ENCODE measurements at places on chromosomes 3 and 15. TPM values are rescaled to one million over a fixed set of nuclear protein-coding genes. Genes with fewer than 3 reads are reported as not detected.

DNA sequence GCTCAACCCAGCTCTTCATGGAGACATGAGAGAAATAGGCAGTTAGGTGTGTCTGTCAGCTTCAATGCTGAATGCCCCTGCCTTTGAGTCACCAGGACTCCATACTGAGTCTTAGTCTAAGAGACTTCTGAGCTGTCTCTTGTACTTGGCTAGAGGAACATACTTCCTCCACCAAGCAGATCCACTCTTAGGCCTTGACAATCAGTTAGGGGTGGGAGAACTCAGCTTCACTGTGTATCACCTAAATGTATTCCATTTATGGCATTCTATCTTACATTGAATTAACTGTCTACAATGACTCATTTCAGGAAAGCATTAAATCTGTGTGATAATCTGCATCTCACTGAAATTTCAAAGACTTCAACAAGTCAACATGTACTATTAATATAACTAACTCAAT is 66.0 kb downstream of the STAC start:
- no peak for DNase-seq

DNA sequence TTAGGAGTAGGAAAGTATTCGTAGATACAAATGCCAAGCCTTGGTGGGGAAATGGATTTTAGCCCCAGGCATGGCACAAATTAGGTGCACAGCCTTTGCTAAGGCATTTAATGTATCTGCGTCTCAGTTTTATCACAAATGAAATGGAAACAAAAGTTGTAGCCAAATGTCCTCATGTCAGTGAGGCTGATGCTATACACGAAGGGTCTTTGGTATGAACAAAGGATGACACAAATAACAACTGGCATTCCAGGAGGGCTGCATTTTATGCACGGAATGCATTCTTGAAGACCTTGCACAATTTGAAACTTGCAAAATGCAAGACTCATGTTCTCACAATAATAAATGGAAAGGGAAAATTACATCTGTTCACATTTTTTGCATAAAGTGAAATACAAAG is 181.9 kb downstream of the SV2B start:
- no peak for DNase-seq

DNA sequence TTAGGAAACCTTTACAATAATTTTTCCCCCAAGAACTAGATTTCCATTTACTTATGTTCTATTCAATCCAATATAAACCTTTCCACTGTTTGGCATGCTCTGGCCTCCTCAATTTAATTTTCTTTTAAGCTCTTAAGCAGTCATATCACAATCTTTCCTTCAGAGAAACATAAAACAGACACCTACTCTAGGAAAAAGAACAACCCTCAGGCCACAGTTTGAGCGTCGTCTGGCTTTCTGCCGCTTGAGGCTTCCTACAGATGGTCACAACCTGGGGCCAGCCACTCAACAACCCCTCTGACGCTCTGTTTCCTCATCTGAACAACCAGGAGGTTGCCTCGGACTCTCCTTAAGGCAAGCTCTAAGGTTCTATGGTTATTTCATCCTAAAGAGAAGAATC is 143.3 kb downstream of the ADAMTS17 start:
- no peak for DNase-seq

GRCh38 chr3:196792771-196793170 is 53.1 kb downstream of the PAK2 start:
- peak; percentile 19 for DNase-seq

GRCh38 chr3:9022305-9023225 is 59.3 kb upstream of the RAD18 start:
- DNase-seq, result no peak

DNA sequence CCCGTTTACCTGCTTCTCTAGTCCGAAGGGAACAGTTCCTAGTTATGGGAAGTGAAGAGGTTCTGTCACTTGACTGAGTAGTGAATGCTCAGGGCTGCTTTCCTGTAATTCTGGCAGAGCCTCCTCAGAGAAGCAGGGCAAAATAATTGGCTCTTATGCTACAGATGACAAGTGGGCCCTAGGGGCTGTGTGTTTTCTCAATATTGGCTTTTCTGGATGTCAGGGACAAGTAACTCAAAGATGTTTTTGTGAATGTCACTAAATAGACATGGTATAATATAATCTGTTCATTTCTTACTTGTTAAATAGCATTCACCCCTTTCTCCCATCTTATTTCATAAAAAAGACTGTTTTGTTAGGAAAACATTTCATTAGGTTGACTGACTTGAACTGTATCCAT is 40.1 kb downstream of the SGO1 start:
- no peak for DNase-seq

DNA sequence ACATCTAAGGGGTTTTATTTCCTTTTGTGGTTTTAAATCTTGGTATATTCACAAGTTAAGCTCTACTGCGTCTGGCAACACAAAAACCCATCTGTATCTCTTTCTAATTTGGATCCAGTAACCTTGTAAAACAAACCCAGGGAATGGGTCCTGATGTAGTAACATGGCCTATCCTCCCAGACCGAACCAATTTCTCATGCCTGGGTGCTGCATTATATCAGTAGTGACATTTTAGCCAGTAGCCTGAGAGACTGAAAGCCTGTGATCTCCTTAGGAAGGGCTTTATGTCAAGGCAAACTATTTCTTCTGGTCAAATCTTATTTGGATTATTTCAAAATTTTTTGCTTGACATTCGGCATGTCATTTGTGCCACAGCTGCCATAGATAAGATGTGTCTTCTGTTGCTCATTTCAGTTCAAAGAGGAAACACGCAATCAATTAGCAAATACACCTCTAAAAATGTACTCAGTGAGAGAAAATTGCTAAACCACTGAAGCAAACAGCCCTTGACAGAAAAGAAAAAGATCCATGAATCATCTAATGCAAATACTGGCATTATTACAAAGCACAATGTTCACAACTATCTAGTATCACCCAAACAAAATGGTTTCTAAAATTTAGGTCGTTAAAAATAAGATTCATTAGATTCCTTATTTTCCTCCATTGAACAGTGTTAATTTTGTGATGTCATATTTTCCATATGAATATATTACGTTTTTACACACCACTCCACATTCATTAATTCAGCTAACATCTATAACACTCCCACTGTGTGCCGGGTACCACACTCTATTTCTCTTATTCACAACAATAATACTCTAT is 4.0 kb downstream of the NPTN start:
- no peak for DNase-seq

- DNase-seq, result peak; percentile 45
Observed at GRCh38 chr3:189334064-189334920, 162.5 kb downstream of the TPRG1 start.

DNA sequence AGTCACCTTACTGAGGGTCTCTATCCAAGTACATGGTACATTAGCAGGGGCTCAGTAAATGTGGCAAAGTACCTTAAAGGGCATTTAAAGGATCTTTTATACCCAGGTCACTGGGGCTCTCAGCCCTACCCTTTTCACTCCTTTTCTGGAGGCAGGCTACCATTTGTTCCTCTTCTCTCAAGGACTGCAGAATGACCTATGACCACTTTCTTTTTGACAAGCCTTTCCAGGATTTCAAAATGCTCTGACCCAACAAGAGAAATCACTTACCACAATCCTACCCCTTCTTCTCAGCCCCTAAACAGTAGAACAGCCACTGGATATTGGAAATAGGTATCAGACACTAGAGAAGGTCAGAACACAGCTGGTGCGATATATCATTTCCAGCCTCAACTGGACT is 221.8 kb upstream of the TPRG1 start:
- no peak for DNase-seq

GRCh38 chr15:40338041-40338657 is 2.6 kb downstream of the CCDC9B start:
- DNase-seq, result peak; percentile 82

- DNase-seq, result no peak
Observed at GRCh38 chr3:128598884-128599664, 51.5 kb downstream of the RPN1 start.

DNA sequence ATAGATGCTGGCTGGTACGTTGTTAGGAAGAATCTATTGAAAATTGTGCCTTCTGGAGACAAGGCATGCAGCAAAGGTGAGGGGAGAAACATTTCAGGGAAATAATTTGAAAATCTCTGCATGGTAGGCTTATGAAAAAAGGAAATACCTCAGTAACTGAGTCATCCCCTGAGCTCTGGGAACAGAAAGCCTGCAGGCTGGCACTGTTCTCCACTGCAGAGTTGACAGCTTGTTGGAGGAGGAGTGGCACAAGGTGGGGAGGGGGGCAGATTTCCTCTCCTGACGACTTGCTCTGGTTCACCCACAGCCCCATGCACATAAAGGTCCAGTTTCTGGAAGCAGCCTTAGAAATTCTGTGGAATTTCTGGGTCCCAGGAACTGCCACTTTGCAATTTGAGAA is 179.4 kb downstream of the ABHD5 start:
- DNase-seq, result peak; percentile 89

- no peak for DNase-seq
Observed at GRCh38 chr3:58522759-58523425, 14.1 kb downstream of the ACOX2 start.

DNA sequence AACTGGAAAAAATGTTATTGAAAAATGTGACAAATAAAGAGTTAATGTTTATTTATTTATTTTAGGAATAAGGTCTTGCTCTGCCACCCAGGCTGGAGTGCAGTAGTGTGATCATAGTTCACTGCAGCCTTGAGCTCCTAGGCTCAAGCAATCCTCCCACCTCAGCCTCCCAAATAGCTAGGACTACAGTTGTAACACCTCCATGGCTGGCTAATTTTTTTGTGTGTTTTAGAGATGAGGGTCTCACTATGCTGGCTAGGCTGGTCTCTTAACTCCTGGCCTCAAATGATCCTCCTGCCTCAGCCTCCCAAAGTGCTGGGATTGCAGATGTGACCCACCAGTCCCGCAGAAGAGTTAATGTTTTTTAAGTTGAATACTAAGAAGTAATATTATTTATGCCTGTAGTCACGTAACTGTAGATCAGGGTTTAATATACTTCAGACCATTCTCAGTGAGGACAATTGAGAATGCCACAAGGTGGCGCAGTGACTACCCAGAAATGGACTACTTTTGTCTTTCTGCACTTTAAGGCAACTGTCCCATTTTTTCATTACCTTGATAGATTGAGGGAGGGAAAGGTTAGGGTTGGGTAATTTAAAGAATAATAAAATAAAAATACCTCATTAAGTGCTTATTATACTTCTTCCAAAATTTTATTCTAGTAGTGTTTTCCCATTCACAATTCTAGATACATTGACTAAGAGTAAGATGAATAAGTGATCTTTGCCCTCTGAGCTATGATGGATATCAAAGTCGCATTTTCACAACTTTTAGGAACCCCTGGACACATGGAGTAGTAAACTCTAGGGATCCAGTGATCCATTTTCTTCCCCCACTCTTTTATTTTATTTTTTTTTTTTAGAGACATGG is 6.0 kb downstream of the MUC13 start:
- peak; percentile 67 for DNase-seq

DNA sequence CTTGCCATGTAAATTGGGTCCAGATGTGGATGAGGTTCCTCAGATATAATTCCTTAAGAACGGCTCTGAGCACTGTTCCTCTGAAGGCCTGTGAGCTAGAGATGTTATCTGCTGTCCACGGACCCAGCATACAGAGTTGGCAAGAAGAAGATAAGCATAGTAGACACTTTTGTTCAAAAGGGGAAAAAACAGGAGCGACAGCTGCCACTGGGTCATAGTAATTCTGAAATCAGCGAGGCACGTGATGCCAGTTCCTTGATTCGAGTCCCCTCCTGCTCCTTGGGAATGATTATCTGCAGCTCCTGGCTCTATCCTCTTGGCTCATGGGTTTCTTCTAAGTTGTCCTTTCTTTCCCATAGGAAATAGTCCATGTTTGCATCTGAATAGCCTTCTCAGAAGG is 2.5 kb upstream of the RAB7A start:
- DNase-seq, result no peak

DNA sequence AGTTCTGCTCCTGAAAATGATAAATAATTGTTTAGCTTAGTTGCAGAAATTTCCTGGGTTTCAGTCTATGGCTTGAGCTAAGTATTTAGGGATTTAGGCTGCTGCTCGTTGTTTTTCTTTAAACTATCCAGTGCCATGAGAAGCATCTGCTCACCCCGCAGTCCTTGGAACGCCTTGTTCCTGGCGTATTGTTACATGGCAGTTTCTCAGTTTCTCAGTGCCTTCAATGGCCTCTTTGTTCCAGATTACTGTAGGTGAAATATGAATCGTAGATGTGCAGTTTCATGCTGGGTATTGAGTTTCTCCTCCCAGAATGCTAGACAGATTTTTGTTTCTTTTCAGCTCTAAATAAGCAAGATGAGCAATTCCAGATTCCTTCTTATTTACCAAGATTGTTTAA is 269.5 kb upstream of the GBE1 start:
- DNase-seq, result no peak

DNA sequence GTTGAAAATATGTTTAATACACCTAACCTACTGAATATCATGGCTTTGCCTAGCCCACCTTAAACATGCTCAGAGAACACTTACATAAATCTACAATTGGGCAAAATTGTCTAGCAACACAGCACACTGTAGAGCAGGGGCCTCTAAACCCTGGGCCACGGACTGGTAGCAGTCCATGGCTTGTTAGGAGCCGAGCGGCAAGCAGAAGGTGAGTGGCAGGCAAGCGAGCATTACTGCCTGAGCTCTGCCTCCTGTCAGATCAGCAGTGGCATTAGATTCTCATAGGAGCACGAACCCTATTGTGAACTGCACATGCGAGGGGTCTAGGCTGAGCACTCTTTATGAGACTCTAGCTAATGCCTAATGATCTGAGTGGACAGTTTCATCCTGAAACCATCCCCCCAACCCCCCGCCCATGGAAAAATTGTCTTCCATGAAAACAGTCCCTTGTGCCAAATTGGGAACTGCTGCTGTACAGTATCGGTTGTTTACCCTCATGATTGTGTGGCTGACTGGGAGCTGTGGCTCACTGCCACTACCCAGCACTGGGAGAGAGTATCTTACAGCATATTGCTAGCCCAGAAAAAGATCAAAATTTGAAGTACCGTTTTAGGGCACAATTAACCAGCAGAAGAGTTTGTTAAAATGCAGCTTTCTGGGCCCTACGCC is 26.1 kb downstream of the CMSS1 start:
- DNase-seq, result no peak

GRCh38 chr3:119295816-119296726 is 1.9 kb downstream of the ARHGAP31 start:
- DNase-seq, result no peak

- DNase-seq, result no peak
Observed at GRCh38 chr15:43900996-43901395, 74.2 kb downstream of the WDR76 start.

DNA sequence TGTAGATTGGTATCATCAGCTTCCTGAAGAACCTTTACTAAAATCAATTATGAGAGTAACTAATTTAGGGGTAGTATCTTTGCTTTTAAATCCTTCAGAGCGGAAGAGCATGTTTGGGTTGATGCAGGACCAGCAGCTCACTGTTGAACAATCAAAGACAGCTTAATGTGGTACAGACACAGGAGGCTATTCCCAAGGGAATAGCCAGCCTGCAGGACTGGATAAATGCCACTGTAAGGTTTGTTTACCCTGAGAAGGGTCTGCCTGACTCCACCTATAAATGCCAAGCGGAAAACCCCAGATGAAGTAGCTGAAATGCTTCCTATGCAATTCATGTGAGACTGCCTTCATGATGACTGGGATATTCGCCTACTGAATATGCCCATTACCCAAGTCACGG is 16.0 kb upstream of the STAC start:
- no peak for DNase-seq

TMEM40 gene
- total RNA-seq, result not detected

SYNM gene
- 9.3 TPM for total RNA-seq

SLC12A8 gene
- 2.0 TPM for total RNA-seq

SPINT1 gene
- 3.8 TPM for total RNA-seq

ZIC1 gene
- 19.5 TPM for total RNA-seq

ETV5 gene
- 53.0 TPM for total RNA-seq

P2RY14 gene
- total RNA-seq, result not detected

TIMMDC1 gene
- 62.5 TPM for total RNA-seq

SCAMP5 gene
- total RNA-seq, result 1.8 TPM

UTS2B gene
- total RNA-seq, result not detected

RBMS3 gene
- total RNA-seq, result 23.2 TPM

NEK4 gene
- total RNA-seq, result 22.9 TPM

FAM3D gene
- not detected for total RNA-seq
